Stimulated activated naive CD8-positive, alpha-beta T cell treated with anti-CD3 and anti-CD28 coated beads, Interleukin-15, Interleukin-2, amounts not matched to agents 100 U/mL and 50 U/mL, for 24 hours (primary cell): ENCODE measurements at places on chromosomes 16 and 17.

- no peak for DNase-seq
These were observed 18.0 kb downstream of the PLCD3 start for GRCh38 chr17:45114117-45114932.

DNA sequence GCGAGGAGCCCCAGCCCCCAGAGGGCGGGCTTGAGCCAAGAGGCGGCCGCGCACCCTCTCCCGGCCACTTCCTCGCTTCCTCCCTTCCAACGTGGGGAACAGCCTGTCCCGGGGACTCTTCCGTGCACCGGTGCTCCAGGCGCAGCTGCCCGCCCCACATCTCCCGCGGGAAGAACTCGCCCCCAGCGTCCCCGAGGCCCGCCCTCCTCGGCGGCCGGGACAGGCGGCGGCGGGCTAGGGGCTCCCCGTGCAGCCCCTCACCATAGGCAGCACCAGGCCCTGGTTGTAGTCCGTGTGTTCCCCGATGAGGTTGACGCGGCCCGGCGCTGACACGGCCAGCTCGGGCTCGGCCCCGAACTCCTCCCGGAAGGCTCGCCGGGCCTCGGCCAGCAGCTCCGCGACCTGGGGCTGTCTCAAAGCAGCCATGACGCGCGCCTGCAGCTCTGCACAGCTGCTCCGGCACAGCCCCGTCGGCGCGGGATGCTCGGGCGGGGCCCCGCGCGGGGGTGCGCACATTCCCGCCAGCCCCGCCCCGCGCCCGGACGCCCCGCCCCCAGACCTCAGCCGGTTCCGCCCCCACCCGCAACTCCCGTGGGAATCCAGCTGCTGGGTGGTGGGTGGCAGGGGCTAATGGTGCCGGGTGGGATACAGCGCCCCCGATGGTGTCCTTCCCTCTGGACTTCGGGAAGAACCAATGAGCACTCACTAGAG, at the start of gene GALK1:
Gene GALK1, minus strand, starts transcription at position 482 of the 711 bp plus-strand sequence. Its CDS starts 56 bp downstream, at position 426.
- peak; percentile 81 for DNase-seq

DNA sequence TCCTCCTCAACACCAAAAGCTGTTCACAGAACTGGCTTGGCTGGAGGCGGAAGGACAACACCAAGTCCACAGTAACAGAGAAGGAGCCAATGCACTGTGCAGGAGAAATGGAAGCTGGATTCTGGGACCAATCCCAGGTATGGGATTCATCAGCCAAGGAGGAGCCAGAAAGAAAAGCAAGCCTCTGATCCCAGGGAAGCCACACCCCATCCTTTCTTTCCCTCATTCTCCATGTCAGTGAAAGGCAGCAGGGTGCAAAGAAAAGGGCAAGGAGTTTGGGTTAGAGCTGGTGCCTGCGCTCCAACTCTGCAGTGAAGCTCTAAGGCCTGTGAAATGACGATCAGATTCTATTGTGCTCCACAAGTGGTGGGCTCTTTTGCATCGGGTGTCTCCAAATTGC, 11.0 kb downstream of the DCAKD start:
- DNase-seq, result no peak

GRCh38 chr17:28901866-28902818, 737 bp downstream of the DHRS13 start:
- DNase-seq, result peak; percentile 74

GRCh38 chr17:13036751-13037150, 18.9 kb upstream of the ELAC2 start:
- no peak for DNase-seq

GRCh38 chr16:69217433-69217832, 30.5 kb downstream of the SNTB2 start:
- no peak for DNase-seq

DNA sequence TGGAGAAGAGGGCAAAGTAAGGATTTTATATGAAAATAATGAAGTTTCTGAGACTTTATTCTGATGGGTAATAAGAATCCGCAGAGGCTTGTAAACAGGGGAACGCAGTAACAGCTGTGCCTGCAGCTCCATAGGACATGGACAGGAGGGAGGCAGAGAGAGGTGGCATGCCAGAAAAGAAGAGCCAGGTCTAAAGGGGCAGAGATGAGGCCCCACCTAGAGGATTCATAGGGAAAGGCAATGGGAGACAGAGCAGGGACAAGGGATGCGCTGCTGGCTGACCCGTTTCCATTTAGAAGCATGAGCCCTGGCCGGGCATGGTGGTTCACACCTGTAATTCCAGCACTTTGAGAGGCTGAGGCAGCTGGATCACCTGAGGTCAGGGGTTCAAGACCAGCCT, 340.3 kb upstream of the CDH5 start:
- DNase-seq, result no peak
